ENCODE measurements at places on chromosomes 3 and 15. TPM values are rescaled to one million over a fixed set of nuclear protein-coding genes. Genes with fewer than 3 reads are reported as not detected.

DNA sequence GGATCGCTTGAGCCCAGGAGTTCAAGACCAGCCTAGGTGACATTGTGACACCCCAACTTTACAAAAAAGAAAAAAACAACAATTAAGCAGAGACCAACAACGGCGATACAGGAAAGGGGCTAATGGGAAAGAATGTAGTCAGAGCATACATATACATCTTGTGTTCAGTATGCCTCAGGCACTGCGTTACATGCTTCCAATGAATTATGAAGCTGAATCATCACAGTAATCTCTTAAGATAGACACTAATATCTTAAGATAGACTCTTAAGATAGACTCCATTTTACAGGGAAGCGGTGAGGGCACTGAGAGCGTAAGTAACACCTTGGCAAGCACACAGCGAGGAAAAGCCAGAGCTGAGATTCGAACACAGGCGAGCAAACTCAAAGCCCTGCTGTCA is 6.1 kb upstream of the LDHAL6B start:
- no peaks in the 10 kb centered on the region for H3K27me3 ChIP-seq
- H3K4me1 ChIP-seq, result no peaks in the 10 kb centered on the region
- H3K36me3 ChIP-seq, result peaks cover 62% of the 10 kb centered on the region
- H3K27ac ChIP-seq, result no peak overlapping the region
- no peak for DNase-seq

- no peaks in the 10 kb centered on the region for H3K4me1 ChIP-seq
- no peaks in the 10 kb centered on the region for H3K27me3 ChIP-seq
- H3K4me3 ChIP-seq, result no peak overlapping the region
- H3K36me3 ChIP-seq, result peaks cover 1% of the 10 kb centered on the region
- H3K27ac ChIP-seq, result no peak overlapping the region
These were observed 25.7 kb downstream of the RPLP1 start for GRCh38 chr15:69478259-69478781.

DNA sequence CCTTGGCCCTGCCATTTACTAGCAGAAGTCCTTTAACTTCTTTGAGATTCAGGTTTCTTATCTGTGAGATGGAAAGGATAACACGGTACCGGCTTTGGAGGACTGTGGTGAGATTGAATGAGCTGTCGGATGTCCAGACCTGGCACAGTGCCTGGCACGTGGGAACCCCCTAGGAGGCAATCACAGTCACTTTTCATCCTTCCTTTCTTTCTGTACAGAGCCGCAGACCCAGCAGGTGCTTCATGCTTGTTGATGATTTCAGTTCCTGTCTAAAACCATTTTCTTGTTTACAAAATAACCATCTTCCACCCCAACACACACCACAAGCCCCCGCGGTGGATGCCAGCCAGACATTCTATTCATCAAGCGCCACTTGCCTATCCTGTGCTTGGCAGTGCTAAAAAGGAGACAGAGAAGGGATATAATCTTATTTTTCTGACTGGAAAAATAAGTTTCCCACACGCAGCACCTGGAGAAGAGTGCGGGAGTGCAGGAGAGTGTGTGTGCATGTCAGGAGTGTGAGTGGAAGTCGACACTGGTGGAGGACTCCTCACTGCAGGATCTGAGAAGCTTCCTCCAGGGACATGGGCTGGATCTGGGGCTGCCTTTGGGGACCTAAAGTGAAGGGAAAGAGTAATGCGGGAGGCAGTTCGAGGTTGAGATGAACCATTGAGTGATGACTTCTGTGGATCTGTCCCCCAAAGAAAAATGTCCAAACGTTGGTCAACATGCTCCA is 85.7 kb downstream of the ST6GAL1 start:
- no peak for DNase-seq
- H3K27me3 ChIP-seq, result no peaks in the 10 kb centered on the region
- H3K27ac ChIP-seq, result no peak overlapping the region
- no peak overlapping the region for H3K4me3 ChIP-seq

- no peaks in the 10 kb centered on the region for H3K27me3 ChIP-seq
- H3K36me3 ChIP-seq, result no peaks in the 10 kb centered on the region
These were observed 45.0 kb downstream of the RFTN1 start for GRCh38 chr3:16468336-16469098.

GRCh38 chr15:93987068-93987467 is 244.3 kb upstream of the MCTP2 start:
- no peaks in the 10 kb centered on the region for H3K4me1 ChIP-seq
- no peak for DNase-seq
- no peak overlapping the region for H3K27ac ChIP-seq
- H3K4me3 ChIP-seq, result no peak overlapping the region

GRCh38 chr3:32820971-32821685 is 3.3 kb downstream of the TRIM71 start:
- no peaks in the 10 kb centered on the region for H3K27me3 ChIP-seq
- peak overlapping the region; percentile 100 for H3K4me3 ChIP-seq
- no peak for DNase-seq
- peaks cover 81% of the 10 kb centered on the region for H3K36me3 ChIP-seq
- no peak overlapping the region for H3K27ac ChIP-seq

DNA sequence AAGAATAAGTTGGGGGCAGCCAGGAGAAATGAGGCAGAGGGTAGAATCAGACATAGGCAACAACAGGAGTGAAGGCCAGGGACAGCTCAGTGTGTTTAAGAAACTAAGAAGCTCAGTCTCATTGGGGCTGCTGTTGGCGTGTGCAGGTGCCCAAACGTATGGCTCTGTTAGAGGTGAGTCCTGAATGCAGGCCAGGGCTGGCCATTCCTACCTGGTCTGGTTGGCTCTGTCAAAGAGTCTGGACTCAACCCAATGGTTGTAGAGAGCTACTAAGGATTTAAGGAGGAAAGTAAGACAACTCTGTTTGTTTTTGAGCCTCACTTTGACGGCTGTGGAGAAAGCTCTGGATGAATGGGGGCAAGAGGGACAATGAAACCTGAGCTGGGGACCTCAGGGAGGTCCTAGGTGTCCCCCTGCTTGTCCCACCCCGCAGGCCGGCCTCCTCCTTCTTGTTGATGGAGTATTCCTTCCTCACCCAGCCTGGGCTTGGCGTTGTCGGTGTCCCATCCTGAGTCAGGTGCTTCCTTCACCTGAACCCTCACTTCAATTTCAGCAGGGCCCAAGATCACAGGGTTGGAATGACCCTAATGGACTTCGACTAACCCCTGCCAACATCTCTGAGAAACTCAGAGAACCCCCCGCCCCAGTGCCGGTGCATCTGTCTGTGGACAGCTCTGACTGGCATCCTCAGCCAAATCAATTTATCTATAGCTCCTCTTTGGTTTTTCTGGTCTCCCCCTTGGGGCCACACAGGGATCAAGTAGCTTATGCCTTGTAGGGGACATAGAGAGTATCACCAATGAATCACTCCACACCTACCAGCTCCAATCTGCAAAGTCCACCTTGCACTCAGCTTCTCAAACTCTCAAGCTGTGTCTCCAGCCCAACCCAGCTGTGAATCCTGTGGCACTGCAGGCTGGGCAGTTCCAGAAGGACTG is 8.3 kb downstream of the ITGA11 start:
- no peak for DNase-seq
- no peaks in the 10 kb centered on the region for H3K27me3 ChIP-seq
- no peaks in the 10 kb centered on the region for H3K36me3 ChIP-seq
- no peak overlapping the region for H3K27ac ChIP-seq

DNA sequence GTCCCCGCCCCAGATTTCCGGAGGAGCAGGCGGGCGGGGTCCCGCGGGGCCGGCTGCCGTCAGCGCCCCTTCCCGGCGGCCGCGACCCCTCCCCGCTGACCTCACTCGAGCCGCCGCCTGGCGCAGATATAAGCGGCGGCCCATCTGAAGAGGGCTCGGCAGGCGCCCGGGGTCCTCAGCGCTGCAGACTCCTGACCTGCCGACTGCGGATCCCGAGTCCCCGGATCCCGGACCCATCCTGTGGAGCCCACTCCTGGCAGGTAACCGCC is at the start of gene TRH:
TRH (plus strand) TSS at position 157 of the 269 bp plus-strand sequence. CDS start 1,097 bp downstream, outside the sequence.
- peaks cover 85% of the 10 kb centered on the region for H3K27me3 ChIP-seq
- peak within 1 kb of the TSS; percentile 82 for H3K4me3 ChIP-seq
- no peaks in the 10 kb centered on the region for H3K36me3 ChIP-seq
- no peak within 1 kb of the TSS for H3K27ac ChIP-seq
- H3K4me1 ChIP-seq, result no peaks in the 10 kb centered on the region

DNA sequence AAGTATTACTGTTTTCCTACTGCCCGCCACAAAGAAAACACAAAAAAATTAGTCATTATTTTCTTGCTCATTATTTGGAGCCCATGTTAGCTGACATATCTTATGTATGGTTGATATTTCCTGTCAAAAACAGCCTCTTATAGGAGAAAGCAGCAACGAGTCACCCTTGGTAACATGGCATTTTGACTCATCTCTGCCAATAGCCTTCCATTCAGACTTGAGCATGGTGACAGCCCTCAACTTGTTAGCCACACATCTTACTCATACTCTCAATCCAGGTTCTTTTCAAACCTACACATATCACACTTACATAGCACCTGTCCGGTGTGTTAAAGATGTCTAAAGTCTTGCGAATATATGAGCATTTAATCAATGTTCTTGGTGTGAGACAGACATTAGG is 109.4 kb upstream of the SAMMSON start:
- peaks cover 6% of the 10 kb centered on the region for H3K4me1 ChIP-seq
- H3K27ac ChIP-seq, result no peak overlapping the region
- no peaks in the 10 kb centered on the region for H3K36me3 ChIP-seq
- H3K4me3 ChIP-seq, result no peak overlapping the region
- no peaks in the 10 kb centered on the region for H3K27me3 ChIP-seq
- DNase-seq, result no peak

DNA sequence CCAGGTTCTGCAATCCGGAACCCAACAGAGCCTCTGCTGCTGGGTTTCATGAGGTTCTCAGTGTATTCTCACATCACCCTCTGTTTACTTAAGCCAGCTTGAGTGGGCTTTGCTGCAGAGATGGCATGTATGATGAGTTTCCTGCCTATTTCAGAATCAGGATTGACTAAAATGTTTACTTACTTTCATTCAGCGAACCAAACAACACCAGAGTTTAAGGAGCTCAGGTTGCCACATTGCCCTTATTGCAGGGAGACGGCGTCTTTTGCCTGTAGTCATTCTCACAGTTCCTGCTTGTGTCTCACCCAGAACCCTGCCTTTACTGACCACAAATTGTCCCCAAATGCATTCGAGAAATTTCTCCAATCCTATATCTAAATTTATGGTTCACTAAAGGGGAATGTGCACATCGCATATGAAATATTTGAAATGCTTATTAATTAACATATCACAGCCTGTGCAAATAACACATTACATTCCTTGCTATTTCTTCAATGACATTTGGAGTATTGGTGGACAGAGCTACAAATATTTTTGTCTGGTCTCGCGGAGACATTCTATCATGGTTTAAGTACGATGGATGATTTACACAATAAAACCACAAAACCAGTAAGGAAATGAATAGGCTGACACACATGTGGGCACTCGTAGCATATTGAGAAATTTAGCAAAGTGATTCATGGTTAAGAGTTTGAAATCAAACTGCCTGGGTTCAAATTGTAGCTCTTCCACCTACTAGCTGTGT is 377.2 kb upstream of the CFAP20DC start:
- no peak overlapping the region for H3K4me3 ChIP-seq
- H3K27ac ChIP-seq, result no peak overlapping the region
- no peaks in the 10 kb centered on the region for H3K27me3 ChIP-seq
- no peaks in the 10 kb centered on the region for H3K36me3 ChIP-seq

- no peak overlapping the region for H3K27ac ChIP-seq
- no peaks in the 10 kb centered on the region for H3K27me3 ChIP-seq
- H3K36me3 ChIP-seq, result peaks cover 27% of the 10 kb centered on the region
- H3K4me1 ChIP-seq, result no peaks in the 10 kb centered on the region
These were observed 390 bp upstream of the AP2M1 start for GRCh38 chr3:184174284-184174645.

DNA sequence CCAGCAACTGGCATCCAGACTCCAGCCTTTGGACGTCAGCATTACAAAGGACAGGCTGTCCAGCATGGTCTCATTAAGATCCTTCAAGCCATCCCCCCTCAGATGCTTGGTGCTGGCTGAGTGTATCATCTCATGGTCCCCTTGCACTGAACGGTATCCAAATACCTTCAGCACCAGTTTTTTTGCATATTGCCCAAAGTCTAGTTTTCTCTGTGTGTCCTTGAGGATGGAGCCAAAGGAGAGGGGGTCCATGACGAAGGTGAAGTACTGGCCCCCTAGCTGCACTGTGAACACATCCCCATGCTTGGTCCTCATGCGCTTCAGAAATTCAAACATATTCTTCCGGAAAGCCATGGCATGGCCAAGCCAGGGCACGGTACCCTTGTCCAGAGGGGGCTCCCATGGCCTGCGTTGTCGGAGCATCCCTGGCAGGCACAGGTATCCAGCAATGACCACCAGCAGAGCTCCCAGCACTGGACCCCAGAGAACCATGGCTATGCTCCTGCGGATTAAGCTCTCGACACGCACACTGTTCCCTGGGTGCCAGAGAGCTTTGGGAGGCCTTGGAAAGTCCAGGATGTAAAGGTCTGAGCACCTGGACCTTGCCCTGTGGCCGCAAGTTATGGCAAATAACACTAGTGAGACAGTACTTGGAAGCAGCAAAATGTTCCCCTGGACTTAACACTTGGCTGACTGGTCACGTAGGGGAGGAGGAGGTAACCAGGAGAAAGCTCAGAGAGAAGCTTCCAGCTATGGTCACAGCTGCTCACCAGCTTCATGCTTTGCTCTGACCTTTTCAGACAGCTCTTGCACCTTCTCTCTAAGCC is at the start of gene CYP8B1:
CYP8B1 (minus strand) TSS at position 555 of the 827 bp plus-strand sequence; CDS start at position 492, 63 bp downstream.
- H3K27me3 ChIP-seq, result no peaks in the 10 kb centered on the region
- H3K27ac ChIP-seq, result no peak within 1 kb of the TSS
- no peak within 1 kb of the TSS for H3K4me3 ChIP-seq
- no peaks in the 10 kb centered on the region for H3K36me3 ChIP-seq
- peaks cover 4% of the 10 kb centered on the region for H3K4me1 ChIP-seq

GRCh38 chr3:192121923-192122322 is 605.4 kb downstream of the FGF12 start:
- H3K4me1 ChIP-seq, result no peaks in the 10 kb centered on the region
- H3K27me3 ChIP-seq, result no peaks in the 10 kb centered on the region
- no peak for DNase-seq
- no peak overlapping the region for H3K4me3 ChIP-seq
- no peaks in the 10 kb centered on the region for H3K36me3 ChIP-seq
- H3K27ac ChIP-seq, result no peak overlapping the region

DNA sequence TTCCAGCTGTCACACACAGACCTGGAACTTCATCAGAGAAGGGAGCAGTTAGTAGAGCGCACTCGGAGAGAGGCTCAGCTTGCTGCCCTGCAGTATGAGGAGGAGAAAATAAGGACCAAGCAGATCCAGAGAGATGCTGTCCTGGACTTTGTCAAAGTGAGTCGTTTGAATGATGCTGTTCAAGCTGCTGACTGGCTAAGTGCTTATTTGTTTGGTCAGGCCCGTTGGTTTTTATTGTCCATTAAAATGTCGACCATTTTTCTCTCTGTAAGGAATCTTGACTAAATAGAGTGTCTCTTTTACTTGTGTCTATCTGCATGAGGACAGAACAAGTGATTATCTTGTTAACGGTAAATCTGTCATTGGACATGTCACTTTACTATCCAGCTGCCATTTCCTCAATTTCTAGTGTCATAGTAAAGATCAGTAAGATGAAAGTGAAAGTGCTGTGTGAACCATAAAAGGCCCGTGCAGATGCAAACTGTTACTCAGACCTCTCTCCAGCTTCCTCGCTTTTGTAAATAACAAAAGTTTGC is 56.9 kb downstream of the LRCH3 start:
- DNase-seq, result no peak
- H3K27ac ChIP-seq, result no peak overlapping the region
- H3K4me3 ChIP-seq, result no peak overlapping the region
- no peaks in the 10 kb centered on the region for H3K27me3 ChIP-seq
- H3K36me3 ChIP-seq, result peaks cover 41% of the 10 kb centered on the region
- no peaks in the 10 kb centered on the region for H3K4me1 ChIP-seq

Gene ANKRD63
- total RNA-seq, result 0.26 TPM

Gene BCL2A1
- total RNA-seq, result not detected

Gene CHRD
- 1.9 TPM for total RNA-seq

Gene NR2E3
- 0.35 TPM for total RNA-seq

Gene SAMMSON
- total RNA-seq, result not detected

Gene IL20RB
- 1.5 TPM for total RNA-seq
